ENCODE measurements at places on chromosomes 2 and 18.
A peak's percentile ranks its signal among the peaks of the same experiment; 100 is the strongest.

- no peak for DNase-seq
Measured at GRCh38 chr2:189466656-189467055, 25.4 kb downstream of the WDR75 start.

- no peak for DNase-seq
Measured at GRCh38 chr18:78770823-78771139, 208.8 kb upstream of the SALL3 start.

DNA sequence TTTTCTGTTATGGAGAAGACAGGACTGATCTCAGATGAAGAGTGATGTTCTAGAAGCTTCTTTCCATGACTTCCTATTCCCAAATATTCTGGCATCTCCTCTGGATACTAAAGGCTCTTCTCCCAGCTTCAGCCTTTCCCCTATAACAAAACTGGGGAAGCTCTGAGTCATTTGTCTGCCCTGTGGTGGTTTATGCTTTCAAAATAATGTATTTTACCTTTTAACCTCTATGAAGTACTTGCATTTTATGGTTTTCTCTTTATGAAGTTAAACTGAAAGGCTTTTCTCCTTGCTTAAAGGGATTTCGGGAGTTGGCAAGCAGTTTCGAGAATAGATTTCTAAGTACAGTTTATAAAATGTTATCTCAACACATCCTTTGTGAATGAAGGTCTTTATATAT is 104.4 kb downstream of the TANC1 start:
- no peak for DNase-seq

- peak; percentile 45 for DNase-seq
Measured at GRCh38 chr2:98505311-98505808, 60.7 kb downstream of the INPP4A start.

GRCh38 chr2:118823633-118824032 is 23.8 kb downstream of the EN1 start:
- DNase-seq = no peak

DNA sequence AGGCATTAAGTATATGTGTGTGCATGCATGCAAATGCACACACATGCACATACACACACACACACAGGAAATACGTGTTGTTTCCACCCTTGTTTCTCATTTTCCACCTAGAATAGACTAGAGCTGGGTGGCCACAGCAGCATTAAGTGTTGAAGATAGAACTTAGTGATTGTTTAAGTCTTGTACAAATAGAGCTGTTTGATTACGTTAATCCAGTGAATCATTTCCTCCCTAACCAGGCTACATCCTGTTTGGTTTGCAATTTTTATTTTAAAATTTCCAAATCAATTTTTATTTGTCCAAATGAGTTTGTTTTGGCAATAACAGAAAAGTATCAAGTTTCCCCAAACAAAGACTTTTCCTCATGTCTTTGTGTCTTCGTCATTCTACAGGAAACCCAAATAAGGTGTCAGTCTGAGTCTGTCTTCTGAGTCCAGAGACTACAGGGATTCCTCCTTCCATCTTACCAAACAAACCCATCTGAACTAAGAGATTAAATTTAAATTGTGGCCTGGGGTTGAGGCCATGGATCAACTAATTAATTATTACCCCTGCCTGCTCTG is 74.6 kb upstream of the GALNT5 start:
- no peak for DNase-seq

GRCh38 chr18:37393945-37394609 is 171.5 kb downstream of the CELF4 start:
- no peak for DNase-seq

DNA sequence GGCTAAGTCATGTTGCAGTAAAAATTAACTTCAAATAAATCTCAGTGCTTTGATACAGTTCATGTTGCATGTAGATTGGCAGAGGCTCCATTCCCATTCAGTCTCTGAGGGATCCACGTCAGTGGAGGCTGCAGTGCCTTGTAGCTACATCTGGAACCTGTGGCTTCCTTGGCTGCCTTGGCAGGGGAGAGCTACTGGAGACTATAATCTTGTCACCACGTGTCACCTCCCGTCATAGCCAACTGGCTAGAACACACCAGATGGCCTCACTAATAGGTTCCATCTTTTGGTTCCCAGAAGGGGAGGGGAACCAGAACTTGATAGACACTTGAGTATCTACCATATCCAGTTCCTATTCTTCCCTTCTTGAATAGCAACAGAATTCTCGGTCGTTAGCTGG is 28.4 kb downstream of the E2F6 start:
- no peak for DNase-seq

- DNase-seq = no peak
Measured at GRCh38 chr2:100394111-100394641, 23.3 kb downstream of the CHST10 start.

- no peak for DNase-seq
Measured at GRCh38 chr2:61443342-61444041, 27.4 kb downstream of the USP34 start.

DNA sequence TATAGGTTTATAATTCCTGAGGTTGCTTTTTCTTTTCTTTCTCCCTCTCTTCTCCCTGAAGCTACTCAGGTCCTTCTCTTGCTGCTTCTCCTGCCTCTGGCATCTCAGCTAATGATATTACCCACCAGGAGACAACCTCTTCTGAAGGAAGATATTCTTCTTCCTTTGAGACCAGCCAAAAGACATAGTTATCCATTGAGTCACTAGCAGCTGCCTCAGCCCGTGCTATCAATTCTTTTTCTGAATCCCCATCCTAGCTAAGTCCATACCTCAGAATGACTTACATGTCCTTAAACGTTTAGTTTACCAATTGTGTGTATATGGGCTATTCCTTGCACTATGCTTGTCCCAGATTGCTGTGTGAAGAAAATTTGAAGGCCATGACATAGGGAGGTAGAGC is 25.0 kb upstream of the RNF103 start:
- no peak for DNase-seq

DNA sequence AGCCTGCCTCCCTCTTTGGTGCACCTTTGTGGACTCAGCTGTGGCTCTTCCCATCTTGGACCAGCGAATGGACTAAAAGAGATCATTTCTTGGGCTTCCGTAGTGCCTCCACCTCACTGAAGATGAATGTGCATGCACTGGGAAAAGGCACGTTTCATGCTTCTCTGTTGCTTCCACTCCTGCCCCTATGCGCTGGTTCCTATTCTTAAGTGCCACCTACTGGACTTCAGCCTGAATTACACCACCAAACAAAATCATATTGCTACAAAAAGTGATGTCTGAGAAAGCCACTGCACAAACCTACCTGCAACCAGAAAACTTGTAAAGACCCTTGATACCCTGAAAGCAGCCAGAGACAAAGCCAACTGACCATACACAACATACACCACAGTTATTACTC is 695.6 kb downstream of the TSN start:
- DNase-seq = no peak

DNA sequence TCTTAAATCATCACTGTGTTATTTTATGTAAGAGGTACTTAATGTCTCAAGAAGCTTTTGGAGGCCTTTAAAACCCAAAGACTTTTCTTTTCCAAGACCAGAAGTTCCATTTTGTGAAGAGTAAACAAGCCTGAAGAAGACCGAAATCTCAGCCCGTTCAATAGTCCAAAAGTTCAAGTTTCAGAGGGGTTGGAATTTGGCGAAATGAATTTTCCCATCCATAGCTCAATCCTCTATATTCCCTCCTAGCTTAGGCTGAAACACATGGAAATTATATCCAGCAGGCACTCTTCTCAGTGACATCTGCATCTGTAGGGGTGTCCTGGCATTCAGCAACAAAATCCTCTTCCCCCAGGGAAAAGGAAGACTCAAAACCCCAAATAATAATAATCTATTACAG is 344.6 kb downstream of the ARHGAP15 start:
- DNase-seq = no peak
